Progenitor cell of endocrine pancreas (in vitro differentiated cells): ENCODE measurements at places on chromosomes 11 and 22. TPM values are rescaled to one million over a fixed set of nuclear protein-coding genes. Genes with fewer than 3 reads are reported as not detected.

DNA sequence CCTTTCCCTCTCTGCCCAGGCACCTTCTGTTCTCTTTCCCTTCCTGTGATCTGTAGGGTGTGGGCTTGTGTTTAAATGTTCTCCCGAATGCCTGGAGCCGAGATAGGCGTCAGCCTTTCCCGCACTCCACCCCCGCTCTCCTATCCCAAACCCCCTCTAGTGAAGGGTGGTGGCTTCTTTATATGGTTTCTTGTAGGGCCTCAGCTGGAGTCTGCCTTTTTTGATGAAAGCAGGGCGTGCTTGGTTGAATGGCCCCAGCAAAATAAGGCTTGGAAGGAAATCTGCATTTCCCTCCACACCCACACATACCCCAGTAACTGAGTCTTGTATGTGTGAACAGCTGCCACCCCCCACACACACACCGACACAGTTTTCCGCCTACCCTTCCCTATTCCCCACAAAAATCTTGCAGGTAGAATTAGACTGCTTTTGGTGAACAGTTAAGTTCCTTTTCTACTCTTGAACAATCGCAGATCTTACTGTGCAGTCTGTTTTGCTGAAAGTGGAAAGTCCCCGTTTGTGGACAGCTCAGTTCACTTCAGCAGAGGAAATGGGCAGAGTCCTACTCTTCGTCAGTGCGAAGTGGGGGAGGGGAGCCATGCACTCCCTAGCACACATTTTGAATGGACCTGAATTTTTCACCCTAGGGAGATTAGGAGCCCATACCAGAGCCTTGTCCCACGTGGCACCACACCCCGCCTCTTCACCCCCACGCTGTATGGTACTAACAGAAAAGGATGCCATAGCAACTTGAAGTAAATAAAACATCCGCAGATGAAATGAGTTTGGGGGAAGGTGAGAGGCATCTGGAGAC lies 25.5 kb upstream of the GRK2 start:
- H3K4me1 ChIP-seq: peaks cover 36% of the 10 kb centered on the region
- peak overlapping the region; percentile 100 for H3K27ac ChIP-seq
- no peaks in the 10 kb centered on the region for H3K27me3 ChIP-seq
- peaks cover 20% of the 10 kb centered on the region for H3K36me3 ChIP-seq

- H3K27ac ChIP-seq: no peak overlapping the region
- H3K36me3 ChIP-seq: peaks cover 22% of the 10 kb centered on the region
- H3K4me1 ChIP-seq: no peaks in the 10 kb centered on the region
- H3K4me3 ChIP-seq: no peak overlapping the region
- no peak for DNase-seq
- H3K27me3 ChIP-seq: no peaks in the 10 kb centered on the region
Observed at GRCh38 chr22:30344447-30345200, 12.1 kb downstream of the SF3A1 start.

GRCh38 chr11:117911694-117912093 lies 17.5 kb downstream of the TMPRSS13 start:
- H3K27me3 ChIP-seq: peaks cover 23% of the 10 kb centered on the region
- H3K27ac ChIP-seq: no peak overlapping the region
- H3K36me3 ChIP-seq: no peaks in the 10 kb centered on the region
- DNase-seq: no peak
- peaks cover 6% of the 10 kb centered on the region for H3K4me1 ChIP-seq

DNA sequence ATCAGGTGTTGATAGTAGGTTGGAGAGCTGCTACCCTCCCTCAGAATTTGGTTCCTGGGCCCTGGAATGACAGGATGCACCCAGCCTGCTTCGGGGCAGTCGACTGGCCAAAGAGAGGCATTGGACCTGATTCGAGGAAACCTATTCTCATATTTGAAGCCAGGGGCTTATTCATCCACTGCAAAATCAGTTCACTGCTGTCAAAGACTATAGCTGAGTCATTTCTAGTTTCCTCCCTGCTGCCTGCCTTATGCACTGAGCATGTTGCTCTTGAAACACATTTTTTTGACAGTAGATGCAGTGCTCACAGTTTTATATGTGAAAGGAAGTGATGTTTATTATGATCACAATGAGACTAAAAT lies 565.4 kb downstream of the ETS1 start:
- H3K27me3 ChIP-seq: peaks cover 9% of the 10 kb centered on the region
- no peak for DNase-seq
- no peak overlapping the region for H3K4me3 ChIP-seq
- H3K27ac ChIP-seq: no peak overlapping the region
- no peaks in the 10 kb centered on the region for H3K36me3 ChIP-seq
- H3K4me1 ChIP-seq: peaks cover 7% of the 10 kb centered on the region

GRCh38 chr11:41245704-41246398 lies 213.6 kb downstream of the LRRC4C start:
- H3K36me3 ChIP-seq: no peaks in the 10 kb centered on the region
- no peak overlapping the region for H3K27ac ChIP-seq
- no peaks in the 10 kb centered on the region for H3K4me1 ChIP-seq
- no peak overlapping the region for H3K4me3 ChIP-seq
- H3K27me3 ChIP-seq: no peaks in the 10 kb centered on the region

The SNX32 gene
- total RNA-seq: 3.6 and 4.6 TPM in 2 replicates

The TSKU gene
- 27.1 and 29.8 TPM in 2 replicates for total RNA-seq

DNA sequence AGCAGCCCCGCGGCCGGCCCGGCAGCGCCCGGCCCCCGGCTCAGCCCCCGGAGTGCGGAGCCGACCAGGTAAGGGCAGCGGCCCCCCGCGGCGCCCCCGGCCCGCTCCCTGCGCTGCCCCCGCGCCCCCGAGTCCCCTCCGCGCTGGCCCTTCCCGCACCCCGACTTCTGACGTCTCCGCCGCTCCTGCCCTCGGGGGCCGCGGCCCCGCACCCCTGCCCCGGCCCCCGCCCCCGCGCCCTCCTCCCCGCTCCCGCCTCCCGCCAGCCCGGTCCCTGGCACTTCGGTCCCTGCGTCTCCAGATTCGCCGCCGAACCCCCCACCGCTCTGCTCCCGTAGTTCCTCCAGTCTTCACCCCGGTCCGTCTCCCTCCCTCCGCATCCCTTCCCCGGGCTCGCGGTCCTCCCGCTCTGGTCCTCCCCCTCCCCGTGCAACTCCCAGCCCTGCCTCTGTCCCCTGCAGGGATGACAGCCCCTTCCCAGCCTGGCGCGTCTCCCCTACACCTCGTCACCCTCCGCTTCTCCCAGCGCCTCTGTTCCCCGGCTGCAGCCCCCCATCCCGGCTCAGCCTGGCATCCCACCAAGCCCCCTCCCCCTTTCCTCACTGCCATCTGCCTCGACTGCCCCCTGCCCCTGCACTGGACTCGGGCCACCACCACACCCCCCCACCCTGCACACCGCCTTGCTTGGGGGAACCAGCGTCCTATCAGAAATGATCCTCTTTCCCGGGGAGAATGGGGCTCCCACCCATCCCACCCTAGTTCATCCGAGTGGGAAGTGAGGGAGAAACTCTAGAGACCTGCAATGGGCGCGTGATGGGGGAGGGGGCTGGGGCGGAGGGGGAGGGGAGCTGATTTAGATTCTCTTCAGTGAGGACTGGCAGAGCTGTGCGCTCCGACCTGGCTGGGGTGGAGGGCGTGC lies 531 bp downstream of the GRIK4 start:
- no peaks in the 10 kb centered on the region for H3K36me3 ChIP-seq
- peak overlapping the region; percentile 44 for H3K4me3 ChIP-seq
- peaks cover 6% of the 10 kb centered on the region for H3K4me1 ChIP-seq

GRCh38 chr11:48107188-48107704 lies 109.4 kb upstream of the OR4B1 start:
- no peak for DNase-seq
- H3K4me1 ChIP-seq: peaks cover 30% of the 10 kb centered on the region
- no peaks in the 10 kb centered on the region for H3K36me3 ChIP-seq
- H3K4me3 ChIP-seq: no peak overlapping the region

GRCh38 chr22:49064836-49065235 lies 762.8 kb downstream of the BRD1 start:
- H3K27me3 ChIP-seq: peaks cover 14% of the 10 kb centered on the region
- H3K4me1 ChIP-seq: no peaks in the 10 kb centered on the region
- H3K36me3 ChIP-seq: no peaks in the 10 kb centered on the region
- no peak overlapping the region for H3K27ac ChIP-seq
- DNase-seq: no peak

The SLC6A5 gene
- not detected in 2 replicates for total RNA-seq

GRCh38 chr11:35740061-35740799 lies 77.7 kb downstream of the TRIM44 start:
- H3K27ac ChIP-seq: no peak overlapping the region
- H3K36me3 ChIP-seq: peaks cover 23% of the 10 kb centered on the region
- DNase-seq: no peak
- no peak overlapping the region for H3K4me3 ChIP-seq

The OR2AG2 gene
- total RNA-seq: 0.48 and 1.0 TPM in 2 replicates

DNA sequence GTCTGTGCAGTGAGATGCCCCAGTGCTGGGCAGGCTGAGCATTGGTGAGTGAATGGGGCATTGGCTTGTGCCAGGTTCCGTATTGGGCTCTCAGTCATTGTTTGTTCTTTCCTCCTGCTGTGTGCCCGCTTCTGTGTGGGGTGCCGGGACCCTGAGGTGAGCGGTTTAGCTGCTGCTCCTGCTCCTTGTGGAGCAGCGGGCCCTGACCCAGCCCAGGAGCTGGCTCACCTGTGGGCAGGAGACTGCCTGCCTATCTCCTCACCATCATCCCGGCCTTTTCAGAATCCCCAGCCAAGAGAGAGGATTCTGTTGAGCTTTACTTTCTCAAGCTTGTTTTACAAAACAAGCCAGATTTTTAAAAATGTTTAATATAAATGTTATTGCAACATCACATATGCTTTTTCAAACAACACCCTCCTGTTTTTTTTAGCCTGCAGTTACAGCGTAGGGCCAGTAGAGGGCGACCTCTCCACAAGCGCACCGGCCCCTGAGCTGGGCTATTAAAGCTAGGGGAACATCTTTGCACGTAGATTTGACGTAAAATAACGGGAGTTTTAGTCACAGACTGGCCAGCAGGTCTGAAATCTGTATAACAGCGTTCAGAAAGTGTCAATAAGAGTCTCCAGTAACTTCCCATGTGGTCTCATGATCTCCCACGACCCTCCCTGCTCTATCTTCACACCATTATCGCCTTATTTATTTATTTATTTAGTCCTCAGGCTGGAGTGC lies 25.1 kb upstream of the RELT start:
- no peak overlapping the region for H3K4me3 ChIP-seq
- DNase-seq: no peak
- H3K27me3 ChIP-seq: no peaks in the 10 kb centered on the region
- H3K4me1 ChIP-seq: peaks cover 2% of the 10 kb centered on the region

The GSTT4 gene
- not detected in 2 replicates for total RNA-seq

GRCh38 chr11:45252134-45252856 lies 33.8 kb downstream of the SYT13 start:
- peaks cover 8% of the 10 kb centered on the region for H3K36me3 ChIP-seq
- H3K4me1 ChIP-seq: no peaks in the 10 kb centered on the region
- no peak overlapping the region for H3K27ac ChIP-seq
- no peak overlapping the region for H3K4me3 ChIP-seq
- peak; percentile 76 for DNase-seq
- no peaks in the 10 kb centered on the region for H3K27me3 ChIP-seq

The APOL1 gene
- total RNA-seq: 0.12 TPM in 1 of 2 replicates, not detected in the other

GRCh38 chr22:25206998-25207397 lies 7.3 kb downstream of the CRYBB3 start:
- H3K4me1 ChIP-seq: no peaks in the 10 kb centered on the region
- peaks cover 5% of the 10 kb centered on the region for H3K36me3 ChIP-seq
- H3K27ac ChIP-seq: no peak overlapping the region
- H3K4me3 ChIP-seq: no peak overlapping the region

DNA sequence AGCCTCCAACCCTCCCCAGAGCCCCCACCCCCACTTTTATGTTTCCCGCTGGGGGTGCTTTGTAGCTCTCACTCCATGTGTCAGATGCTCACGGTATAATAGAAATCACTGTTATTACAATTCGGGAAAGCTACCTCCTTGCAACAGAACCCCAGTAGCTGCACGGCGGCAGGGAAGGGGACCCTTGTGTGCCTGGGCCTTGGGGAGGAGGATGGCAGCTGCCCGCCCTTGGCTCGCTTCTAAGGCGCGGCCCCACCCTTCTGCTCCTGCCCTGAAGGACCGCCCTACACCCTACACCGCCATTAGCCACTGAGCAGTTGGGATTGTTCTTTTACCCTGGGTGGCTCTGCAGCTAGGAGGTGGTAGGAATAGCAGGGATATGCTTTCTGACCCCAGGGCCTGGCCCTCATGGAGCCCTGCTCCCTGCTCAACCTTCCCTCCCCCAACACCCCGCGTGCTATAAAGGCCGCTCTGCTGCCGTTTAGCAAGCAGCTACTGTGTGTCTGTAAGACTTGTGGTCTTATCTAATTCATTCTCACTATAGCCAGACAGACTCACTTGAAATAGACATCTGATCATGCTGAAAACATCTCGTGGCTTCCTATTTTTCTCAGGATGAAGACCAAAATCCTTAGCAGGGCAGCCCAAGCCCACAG lies 219.7 kb downstream of the CEP164 start:
- H3K36me3 ChIP-seq: no peaks in the 10 kb centered on the region
- H3K27me3 ChIP-seq: peaks cover 50% of the 10 kb centered on the region
- no peak overlapping the region for H3K4me3 ChIP-seq
- DNase-seq: no peak
- no peak overlapping the region for H3K27ac ChIP-seq

- H3K4me3 ChIP-seq: no peak overlapping the region
- H3K27ac ChIP-seq: no peak overlapping the region
- DNase-seq: no peak
- no peaks in the 10 kb centered on the region for H3K27me3 ChIP-seq
- H3K36me3 ChIP-seq: no peaks in the 10 kb centered on the region
- H3K4me1 ChIP-seq: no peaks in the 10 kb centered on the region
Observed at GRCh38 chr11:66864172-66864901, 7.5 kb downstream of the LRFN4 start.

- H3K4me3 ChIP-seq: no peak overlapping the region
- no peak overlapping the region for H3K27ac ChIP-seq
- no peaks in the 10 kb centered on the region for H3K4me1 ChIP-seq
- DNase-seq: no peak
- H3K27me3 ChIP-seq: no peaks in the 10 kb centered on the region
- H3K36me3 ChIP-seq: peaks cover 56% of the 10 kb centered on the region
Observed at GRCh38 chr22:45562102-45562501, 59.4 kb downstream of the FBLN1 start.

DNA sequence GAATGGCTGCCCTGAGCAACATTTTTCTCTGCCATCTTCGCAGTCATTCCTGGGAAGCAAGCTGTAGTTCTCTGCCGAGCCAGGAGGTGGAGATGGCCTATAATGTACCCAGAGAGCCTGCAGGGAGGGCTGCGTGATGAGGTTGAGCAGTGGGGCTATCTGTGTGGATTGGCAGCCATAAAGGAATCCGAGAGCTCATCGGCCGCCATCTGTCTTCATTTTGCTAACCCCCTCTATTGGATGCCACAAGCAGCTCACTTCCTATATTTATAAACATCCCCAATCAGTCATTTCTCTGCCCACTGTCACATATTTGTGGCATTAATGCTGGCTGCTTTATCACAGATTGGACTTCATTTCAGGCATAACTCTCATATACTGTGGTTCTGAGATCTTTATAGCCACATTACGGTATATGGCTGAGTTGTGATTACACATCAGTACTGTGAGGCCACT lies 209.5 kb downstream of the NTM start:
- peaks cover 40% of the 10 kb centered on the region for H3K27me3 ChIP-seq
- no peaks in the 10 kb centered on the region for H3K4me1 ChIP-seq
- no peak for DNase-seq

The MRGPRF gene
- total RNA-seq: 0.24 and 0.41 TPM in 2 replicates
